ENCODE measurements at places on chromosomes 5 and 9.

DNA sequence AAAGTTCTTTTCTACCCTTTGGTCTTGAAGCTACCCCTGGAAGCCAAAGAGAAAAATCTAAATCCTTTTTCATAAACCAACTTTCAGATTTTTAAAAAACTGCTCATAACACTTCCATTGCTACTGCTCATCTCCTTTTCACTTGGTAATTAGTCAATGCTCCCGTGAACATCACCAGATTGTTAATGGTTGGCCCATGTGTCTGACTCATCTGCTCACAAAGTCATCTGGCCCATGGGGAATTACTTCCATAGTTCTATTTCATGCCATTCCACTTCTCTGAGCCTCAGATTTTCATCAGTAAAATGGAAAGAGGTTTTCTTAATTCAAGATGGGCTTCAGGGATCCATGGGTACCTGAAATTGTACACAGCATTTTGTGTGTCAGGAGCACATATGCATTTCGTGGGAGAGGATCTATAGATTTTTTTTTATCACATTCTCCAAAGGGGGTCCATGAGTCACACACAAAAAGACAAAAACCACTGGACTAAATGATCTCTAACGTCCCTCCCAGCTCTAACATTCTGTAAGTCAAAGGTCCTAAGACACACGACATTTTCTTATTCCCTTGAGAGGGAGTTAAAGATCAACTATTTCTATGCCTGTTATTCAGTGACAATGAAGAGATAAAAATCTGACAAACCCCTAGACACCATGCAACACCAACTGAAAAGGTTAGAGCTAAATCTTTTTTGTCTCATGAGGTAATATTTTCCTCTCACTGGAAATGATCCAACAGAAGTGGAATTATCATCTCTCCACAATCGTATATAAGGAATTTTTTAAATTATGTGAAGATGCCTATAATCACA is 75.4 kb downstream of the TEX10 start:
- no peak for DNase-seq

DNA sequence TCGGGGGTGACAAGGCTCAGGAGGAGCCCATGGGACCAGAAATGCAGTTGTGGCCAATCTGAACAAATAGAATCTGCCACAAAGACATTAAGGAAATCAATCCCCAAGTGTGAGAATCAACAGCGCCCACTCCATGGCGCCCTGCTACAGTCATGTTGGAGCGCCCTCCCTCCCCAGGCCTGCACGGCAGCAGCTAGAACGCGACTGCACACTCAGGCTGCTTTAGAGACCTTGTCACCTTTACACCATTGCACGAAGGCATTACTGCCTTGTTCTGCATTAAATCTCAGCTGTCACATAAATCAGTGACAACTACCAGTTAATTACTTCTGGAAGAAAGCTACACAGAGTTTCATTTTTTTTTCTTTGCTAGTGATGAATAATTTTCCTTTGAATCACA is 98.7 kb upstream of the SPIN1 start:
- DNase-seq = no peak

- no peak for DNase-seq
Measured at GRCh38 chr9:16133556-16134227, 580.8 kb downstream of the CCDC171 start.

DNA sequence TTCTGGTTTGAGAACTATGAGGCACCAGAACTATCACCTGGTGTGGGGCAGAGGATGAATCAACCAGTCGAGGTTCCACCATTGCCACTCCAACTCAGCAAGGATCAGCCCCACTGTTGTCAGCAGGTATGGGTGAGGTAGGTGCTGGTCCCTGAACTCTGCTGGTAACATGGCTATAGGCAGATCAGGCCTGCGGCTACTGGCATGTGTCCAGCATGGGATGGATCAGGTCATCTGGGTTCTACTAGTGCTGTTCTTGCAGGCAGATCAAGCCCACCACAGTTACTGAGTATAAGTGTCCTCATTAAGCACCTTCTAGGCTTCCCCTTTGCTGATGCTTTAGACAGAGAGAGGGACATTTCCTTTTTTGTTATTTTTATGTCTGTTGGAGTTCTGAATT is 71.7 kb downstream of the GABRA6 start:
- DNase-seq = no peak

DNA sequence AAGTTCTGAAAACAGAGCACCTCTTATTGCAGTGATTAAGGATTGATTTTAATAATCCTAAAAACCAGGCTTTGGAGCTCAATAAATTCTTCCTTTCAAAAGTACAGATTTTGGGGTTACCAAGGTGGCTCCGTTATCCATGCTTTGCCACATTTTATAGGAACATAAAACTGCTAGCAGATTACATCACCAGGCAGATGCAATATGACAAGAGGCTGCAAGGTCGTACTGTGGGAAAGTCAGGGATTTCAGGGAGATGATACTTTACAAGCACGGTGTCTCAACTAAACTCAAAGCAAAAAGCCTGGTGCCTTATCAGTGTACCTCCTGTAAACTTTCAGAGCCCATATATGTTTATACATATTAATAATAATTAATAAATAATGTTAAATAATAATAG is 28.6 kb downstream of the ADAMTSL1 start:
- no peak for DNase-seq

DNA sequence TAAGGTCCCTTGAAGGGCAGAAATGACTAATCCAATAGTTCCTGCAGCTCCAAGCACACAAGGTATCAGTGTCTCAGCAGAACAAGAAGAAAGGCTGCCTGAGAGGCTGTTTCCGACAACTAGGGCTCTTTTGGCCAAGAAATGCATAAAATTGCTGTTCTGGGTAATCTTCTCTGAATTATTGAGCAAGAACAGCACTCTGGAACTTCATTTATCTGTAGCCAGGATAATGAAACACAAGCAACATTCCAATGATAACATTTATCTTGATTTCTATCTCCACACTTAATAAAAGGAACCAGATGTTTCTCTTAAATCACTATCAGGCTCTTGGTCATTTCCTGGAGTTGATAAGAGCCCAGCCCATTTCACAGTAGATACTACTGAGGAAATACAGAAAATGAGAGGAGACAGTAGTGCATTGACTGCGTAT is 17.0 kb upstream of the AUH start:
- no peak for DNase-seq

GRCh38 chr5:79488775-79489174 is 25.2 kb downstream of the HOMER1 start:
- DNase-seq = no peak

DNA sequence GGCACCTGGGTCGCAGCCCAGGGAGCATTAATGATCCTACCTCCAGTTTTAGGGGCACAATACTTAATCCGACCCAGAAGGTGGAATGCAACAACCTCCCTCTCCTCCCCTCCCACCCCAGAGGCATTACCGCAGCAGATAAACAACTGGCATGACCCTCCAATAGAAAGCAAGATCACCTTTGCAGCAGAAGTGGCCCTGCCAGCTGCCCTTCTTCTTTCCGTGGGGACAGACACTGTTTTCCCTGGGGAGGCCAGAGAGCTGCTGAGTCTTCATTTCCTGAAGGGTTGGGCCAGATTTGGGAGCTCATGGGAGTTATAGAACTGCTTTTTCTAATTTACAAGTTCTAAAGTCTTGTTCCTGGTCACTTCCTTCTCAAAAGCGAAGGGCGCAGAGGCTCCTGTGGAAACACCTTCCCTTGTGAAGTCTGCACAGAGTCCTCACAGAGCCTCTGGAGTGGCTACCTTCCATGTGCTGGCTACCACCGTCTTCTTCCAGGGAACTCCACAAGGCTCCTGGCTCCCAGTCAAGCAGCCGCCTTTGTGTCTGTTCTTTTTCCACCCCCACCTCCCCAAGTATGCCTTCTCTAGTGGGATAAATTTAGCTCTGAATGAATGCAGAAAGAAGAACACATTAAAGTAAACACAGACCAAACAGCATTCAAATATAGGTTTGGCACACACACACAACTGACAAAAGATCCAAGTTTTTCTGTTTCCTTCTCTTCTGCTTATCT is 8.0 kb upstream of the PALM2AKAP2 start:
- no peak for DNase-seq

DNA sequence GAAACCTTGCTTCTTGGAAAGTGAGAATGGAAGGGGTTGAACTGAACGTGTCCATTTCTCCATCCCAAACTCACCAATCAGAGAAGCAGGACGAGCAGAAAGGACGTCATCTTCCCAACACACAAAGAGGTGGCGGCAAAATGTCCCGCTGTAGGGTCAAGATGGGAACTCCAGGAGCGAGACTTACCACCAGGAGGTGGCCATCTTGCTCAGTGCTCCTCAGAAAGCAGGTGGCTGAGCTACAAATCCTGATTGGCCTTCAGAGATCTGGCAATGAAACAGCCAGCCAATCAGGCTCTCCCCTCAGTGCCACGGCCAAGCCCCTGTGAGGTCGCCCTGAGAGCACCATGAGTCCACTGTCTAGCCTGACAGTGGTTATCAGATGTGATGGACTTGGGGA is 259.0 kb downstream of the NDUFS4 start:
- DNase-seq = no peak

DNA sequence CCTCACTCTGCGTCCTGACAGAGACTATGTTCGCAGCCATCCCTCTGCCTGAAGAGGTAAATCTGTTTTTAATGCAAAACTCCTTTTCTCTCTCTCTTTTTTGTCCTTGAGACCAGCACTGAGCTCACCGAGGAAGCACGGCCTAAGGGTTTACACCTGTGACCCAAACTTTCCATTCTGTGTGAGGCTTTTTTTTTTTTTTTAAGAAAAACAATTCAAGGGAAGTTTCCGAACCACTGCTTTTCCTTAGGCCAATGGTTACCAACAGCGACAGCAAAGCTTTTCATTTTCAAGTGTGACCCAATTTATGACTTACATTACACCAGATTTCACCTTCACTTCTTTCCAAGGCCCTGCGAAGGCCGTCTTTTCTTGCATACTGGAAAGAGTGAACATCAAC is 205.9 kb downstream of the EFNA5 start:
- no peak for DNase-seq

DNA sequence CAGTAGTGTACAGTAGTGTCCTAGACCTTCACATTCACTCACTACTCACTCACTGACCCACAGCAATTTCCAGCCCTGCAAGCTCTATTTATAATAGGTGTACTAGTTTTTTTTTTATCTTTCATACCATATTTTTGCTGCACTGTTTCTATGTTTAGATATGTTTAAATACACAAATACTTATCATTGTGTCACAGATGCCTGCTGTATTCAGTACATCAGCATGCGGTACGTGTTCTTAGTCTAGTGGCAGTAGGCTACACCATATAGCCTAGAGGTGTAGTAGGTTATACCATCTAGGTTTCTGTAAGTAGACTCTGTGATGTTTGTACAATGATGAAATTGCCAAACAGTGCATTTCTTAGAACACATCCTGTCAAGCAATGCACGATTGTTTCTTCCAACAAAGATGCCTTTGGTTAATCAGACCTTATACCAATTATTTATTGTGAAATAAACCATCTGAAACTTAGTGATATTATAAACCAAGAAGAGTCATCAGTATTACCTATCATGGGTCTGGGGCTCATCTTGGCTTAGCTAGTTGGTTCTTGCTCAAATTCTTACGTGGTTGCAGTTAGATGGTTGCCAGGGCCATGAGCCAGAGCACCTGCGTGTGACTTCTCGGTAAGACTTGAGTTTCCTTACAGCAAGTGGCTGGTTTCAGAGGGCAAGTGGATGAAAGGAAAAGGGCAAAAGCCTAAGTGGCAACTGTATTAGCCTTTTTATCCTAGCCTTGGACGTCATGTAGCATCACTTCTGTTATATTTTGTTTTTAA is 41.1 kb downstream of the ERBIN start:
- DNase-seq = no peak

GRCh38 chr5:75351139-75351926 is 14.3 kb downstream of the HMGCR start:
- DNase-seq = no peak

GRCh38 chr5:32312197-32312594 is 543 bp downstream of the MTMR12 start:
- DNase-seq = peak; percentile 94

DNA sequence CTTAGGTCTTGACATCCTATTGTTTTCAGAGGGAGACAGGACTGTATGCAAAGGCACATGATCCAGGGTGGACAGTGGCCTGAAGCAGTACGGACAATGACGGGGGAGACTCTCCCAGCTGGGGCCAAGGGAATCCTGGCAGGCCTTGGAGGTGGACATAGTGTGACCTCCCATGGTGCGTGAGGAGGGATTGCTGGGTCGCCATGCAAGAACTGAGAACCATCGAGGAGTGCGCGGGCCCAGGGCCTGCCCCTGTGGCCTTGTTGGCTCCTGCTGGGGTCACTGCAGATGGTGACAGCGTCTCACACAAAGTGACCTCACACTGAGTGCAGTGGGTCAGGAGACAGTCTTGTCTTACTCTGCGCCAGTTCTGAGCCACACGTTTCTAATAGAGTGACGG is 192.4 kb downstream of the GADD45G start:
- no peak for DNase-seq

GRCh38 chr5:96577909-96578308 is 84.3 kb upstream of the CAST start:
- DNase-seq = no peak

DNA sequence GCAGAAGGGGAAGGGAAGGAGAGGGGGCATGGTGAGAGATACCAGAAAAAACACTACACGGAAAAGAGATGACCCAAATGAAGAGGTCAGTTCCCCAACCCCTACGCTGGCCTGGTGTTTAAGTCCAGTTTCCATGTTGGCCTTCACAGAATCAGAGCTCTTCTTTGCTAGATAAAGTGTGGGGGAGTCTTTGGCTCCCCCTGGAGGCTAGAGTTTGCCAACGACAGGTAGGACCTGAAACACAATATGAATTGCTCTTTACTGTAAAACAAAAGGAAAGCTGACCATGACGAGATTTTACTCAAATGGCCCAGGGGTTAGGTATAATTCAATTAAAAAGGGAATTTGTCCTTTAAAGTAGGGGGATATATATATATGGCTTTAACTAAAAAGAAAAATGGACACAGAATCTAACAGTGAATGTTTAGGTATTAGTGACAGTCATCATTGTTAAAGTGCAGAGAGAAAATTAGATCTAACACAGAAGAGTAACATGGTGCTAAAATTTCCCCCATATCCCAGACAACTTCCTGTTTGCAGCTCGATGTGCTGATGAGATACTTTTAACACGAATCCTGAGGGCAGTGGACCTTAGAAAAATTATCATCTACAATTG is 92.0 kb downstream of the SV2C start:
- DNase-seq = no peak

DNA sequence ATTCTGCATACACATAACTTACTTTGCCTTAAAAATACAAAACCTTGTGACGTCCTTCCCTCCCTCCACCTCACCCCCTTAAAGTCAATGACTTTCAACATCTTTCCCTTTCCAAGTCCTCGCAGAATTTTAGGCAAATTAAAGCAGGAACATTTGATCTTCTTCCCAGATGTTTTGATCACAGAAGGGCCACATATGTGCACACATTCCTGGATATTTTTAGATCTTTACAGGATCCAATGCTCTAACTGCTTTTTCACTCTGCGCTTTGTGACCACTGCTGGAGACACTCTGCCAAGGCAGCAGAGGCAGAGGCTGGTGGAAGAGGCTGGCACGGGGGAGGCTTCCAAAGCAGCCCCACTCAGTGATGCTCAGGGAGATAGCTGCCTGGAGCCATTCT is 130.7 kb downstream of the SEC61B start:
- DNase-seq = no peak

Data from spleen (tissue), 13 donors.